NCI-H1048 (cell line): ENCODE measurements at places on chromosomes 4 and X.

DNA sequence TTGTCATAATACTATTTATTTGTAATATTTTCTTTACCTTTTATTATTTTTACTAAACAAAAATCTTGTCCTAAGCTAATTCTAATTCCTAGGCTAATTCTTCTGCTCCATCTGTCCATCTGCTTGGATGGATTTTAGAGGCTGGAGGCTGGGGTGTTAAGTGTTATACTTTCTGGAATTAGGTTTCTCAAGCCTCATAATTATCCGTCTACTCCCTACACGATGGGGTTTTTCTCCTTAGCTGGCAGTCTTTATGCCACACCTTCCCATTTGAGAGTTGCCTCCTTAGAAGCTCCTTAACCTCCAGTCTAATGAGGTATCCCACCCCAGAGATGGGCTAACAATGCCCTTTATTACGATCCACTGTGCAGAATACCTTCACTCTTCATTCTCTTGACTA is 37.6 kb upstream of the LGI2 start:
- no peak for DNase-seq

DNA sequence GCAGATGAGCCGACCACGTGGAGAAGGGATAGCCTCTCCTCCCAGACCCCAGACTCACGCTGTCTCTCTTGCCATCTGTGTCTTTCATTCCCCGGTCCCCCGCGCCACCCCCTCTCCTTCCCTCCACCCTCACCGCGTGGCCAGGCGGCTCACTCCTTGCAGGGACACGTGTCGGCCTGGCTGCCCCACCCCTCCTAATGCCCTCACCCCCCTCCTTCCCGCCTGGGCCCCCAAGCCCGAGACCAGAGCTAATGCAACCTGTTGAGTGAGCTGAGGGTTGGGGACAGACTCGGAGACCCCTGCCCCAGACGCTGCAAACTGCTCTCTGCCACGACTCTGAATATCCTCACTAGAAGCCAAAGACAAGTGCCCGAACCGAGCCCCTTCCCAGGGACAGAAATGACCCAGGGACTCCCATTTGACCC is 1.8 kb downstream of the SLC38A5 start:
- no peak for DNase-seq

DNA sequence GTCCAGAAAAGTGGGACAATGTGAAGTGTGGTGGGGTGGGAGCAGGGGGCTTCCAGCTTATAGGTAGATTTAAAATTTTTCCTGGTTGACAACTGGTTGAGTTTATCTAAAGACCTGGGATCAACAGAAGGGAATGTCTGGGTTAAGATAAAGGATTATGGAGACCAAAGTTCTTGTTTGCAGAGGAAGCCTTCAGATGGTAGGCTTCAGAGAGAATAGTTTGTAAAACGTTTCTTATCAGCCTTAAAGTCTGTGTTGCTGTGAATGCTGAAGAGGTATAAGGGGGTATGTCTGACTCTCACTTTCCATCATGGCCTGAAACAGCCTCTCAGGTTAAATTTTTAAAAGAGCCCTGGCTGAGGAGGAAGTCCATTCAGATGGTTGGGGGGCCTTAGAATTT is 20.5 kb downstream of the MGST2 start:
- no peak for DNase-seq

DNA sequence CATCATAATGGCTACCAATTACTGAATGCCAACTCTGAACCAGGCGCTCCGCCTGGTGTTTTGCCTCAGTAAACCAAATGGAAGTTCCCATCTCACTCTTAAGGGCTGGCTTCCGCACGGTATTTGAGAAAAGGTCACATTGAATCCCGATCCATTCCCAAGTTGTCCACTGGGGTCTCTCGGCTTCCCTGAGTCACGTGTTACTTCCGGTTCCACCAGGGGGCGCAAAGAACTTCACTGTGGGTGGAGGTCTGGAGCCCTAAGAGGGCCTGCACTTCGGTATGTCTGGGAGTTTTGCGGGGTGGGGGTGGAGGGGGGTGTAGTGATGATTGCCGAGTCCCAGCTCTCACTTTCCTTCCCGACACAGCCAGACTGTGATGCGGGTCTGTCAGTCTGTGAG is 13.4 kb upstream of the NHS start:
- DNase-seq = no peak

- no peak for DNase-seq
These were observed 127.6 kb upstream of the GATB start for GRCh38 chr4:151888367-151888866.

- no peak for DNase-seq
These were observed 245.8 kb downstream of the ADAMTS3 start for GRCh38 chr4:72323227-72323626.

- DNase-seq = no peak
These were observed 218.5 kb upstream of the LNX1 start for GRCh38 chr4:53809816-53810215.

GRCh38 chr4:182337366-182337765 is 94.2 kb downstream of the TENM3 start:
- DNase-seq = no peak

- DNase-seq = no peak
These were observed 276.3 kb downstream of the STPG2 start for GRCh38 chr4:97866821-97867556.

- no peak for DNase-seq
These were observed 106.2 kb downstream of the SMIM20 start for GRCh38 chr4:26020083-26020668.

GRCh38 chr4:78765432-78766006 is 10.6 kb upstream of the BMP2K start:
- DNase-seq = no peak

GRCh38 chr4:80213117-80213815 is 16.0 kb downstream of the PRDM8 start:
- no peak for DNase-seq

GRCh38 chr4:124797223-124797622 is 84.7 kb upstream of the ANKRD50 start:
- no peak for DNase-seq

DNA sequence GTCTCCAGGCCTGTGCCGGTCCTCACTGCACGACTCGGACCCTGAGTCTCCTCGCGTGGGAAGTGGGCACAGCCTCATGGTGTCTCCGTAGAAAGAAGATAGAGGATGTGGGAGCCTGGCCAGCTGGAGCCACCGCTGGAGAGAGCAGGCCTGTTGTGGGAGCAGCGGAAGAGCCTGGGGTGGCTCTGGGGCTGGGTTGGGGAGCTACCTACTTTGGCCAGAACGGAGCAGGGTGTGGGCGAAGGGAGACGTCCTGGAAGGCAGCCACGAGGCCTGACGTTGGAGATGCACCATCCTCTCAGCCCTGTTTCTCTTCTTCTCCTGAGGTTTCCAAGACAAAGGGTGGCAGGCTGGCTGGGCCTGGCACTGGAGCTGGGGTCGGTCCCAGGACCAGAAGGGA is 93.8 kb downstream of the SORCS2 start:
- no peak for DNase-seq
